ENCODE measurements at places on chromosomes 7 and 10.

DNA sequence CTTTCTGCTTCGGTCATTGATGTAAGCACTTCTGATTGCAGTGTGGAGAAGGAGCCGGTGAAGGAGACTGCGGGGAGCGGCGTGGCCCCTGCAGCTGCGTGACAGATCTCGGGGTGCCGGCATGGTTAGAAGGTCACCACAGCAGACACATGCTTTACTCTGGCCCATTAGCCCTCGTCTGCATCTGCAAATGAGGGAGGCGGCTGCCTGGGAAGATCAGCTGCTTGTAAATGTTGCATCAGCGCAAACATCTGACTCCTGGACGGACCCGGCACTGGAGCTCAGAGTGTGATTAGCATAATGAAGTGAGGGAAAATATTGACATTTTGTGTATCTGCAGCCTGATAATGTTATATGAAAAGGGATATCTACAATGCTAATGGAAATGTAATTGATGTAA is 30.5 kb upstream of the MNX1 start:
- DNase-seq: no peak

- DNase-seq: no peak
Observed at GRCh38 chr7:124688991-124689390, 76.6 kb downstream of the GPR37 start.

- no peak for DNase-seq
Observed at GRCh38 chr7:140695381-140695780, 1.1 kb upstream of the NDUFB2 start.

DNA sequence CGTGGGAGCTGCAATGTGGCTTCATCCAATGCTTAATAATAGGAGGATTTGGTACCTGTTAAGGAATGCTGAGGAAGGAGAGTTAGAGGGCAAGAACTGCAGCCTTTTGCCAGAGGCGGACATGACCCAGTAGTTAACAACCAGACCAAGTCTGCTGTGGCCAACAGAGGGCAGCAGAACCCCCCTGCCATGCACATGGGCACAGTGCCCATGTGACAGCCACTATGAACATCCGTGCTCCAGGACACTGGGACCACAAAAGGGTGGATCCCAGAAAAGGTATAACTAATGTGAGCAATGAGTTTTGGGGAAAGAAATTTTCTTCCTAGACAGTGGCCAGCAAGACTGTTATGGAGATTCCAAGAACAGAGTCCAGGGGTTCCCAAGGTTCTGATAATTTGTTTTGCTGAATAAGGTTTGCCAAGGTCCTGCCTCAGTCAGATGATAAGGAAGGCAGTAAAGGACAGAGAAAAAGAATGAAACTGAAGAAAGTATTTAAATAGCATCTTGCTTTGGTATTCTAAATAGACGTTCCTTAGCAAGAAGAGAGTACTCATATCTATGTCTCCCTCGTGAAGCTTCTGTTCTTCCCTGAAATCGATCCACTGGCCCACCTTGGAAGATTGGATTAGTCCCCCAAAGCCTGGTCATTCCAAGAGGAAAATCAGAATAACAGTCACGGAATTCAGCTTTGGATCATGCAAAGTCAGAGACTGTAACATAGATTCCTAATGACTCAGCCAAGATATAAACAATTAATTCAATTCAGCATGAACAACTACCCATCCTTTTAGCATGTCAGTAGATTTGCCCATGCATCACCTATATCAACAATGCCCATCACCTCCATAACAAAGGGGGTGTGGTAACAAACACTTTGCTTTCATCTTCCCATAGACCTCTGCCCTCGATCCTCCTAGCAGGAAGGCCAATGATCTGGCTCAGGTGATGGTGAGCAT is 56.0 kb downstream of the LGI1 start:
- DNase-seq: peak; percentile 7

GRCh38 chr7:139075031-139075652 is 34.4 kb downstream of the ZC3HAV1 start:
- DNase-seq: peak; percentile 87

DNA sequence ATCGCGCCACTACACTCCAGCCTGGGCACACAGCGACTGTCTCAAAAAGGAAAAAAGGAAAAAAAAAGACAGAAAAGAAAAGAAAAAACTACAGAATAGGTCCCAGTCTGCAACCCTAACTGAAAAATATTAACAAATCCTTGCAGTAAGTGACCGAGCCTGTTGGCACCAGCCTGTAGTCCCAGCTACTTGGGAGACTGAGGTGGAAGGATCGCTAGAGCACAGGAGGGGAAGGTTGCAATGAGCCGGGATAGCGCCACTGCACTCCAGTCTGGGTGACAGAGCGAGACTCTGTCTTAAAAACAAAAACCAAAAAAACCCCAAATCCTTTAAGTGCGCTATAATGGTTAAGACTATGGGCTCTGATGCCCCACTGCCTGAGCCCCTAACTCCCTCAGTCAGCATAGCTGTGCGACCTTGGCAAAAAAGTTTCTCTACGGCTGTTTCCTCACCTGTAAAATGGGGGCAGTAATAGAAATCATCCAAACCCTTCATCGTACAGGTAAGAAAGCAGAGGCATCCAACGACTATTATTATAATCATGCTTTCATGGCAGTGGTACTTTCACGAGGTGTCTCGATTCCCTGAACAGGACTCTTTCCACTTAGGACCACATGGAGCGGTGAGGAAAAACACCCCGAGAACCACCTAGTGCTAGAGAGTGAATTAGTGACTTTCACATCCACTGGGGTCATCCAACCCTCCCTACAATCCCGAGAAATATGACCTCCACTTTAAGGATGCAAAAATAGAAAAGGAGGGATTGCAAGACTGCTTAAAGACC is 755 bp downstream of the TOMM7 start:
- DNase-seq: no peak
